ENCODE measurements at places on chromosomes 1 and 21.

- DNase-seq: no peak
Observed at GRCh38 chr1:204977318-204977717, 65.7 kb upstream of the CNTN2 start.

GRCh38 chr1:41427122-41427913, 57.2 kb downstream of the EDN2 start:
- DNase-seq: no peak

DNA sequence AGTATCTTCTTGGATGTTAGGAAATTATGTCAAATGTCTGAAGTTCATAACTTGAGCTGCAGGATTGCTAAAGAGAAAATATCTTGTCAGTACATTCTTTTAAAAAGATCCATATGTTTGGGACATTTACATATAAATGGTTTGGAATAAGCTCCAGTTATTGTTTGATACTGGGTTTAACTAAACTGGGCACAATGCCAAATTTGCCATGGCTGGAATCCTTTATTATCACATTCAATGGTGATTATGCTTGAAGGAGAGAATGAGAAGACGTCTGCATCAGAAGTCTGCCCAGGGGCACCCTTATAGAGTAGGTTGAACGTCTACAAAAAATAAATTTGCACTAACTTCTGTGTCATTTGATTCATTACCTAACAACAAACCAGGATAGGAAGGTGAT, 652.5 kb downstream of the AMY1C start:
- no peak for DNase-seq

- DNase-seq: no peak
Observed at GRCh38 chr1:31911994-31912780, 26.0 kb downstream of the PTP4A2 start.

DNA sequence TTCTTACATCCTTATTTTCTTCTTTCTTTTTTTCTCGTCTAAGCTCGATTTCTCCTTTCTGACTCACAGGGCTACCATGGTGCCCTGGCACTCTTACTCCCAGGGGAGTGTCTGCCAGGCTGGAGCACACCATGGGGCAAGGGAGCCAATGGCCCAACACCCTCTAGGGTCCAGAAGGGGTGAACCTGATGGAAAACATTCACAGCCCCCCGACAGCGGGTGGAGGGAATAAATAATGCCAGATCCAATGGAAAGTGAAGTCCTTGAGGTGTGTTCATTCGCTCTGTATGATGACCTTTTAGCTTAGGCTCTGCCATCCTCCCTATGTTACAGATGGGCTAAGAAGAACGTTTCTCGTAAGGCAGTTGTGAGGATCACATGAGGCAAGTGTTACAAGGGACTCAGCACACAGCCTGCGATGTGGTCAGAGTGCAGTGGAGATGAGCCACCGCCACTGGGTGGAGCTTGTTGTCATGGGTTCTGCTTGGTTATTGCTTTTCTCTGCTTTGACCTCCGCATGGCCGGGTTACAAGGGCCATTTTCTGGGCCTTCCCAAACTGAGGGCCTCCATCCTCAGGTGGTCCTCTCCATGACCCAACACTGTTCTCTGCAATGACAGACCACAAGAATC, 3.5 kb upstream of the FCMR start:
- DNase-seq: no peak

- no peak for DNase-seq
Observed at GRCh38 chr1:159083013-159083412, 6.4 kb upstream of the AIM2 start.

DNA sequence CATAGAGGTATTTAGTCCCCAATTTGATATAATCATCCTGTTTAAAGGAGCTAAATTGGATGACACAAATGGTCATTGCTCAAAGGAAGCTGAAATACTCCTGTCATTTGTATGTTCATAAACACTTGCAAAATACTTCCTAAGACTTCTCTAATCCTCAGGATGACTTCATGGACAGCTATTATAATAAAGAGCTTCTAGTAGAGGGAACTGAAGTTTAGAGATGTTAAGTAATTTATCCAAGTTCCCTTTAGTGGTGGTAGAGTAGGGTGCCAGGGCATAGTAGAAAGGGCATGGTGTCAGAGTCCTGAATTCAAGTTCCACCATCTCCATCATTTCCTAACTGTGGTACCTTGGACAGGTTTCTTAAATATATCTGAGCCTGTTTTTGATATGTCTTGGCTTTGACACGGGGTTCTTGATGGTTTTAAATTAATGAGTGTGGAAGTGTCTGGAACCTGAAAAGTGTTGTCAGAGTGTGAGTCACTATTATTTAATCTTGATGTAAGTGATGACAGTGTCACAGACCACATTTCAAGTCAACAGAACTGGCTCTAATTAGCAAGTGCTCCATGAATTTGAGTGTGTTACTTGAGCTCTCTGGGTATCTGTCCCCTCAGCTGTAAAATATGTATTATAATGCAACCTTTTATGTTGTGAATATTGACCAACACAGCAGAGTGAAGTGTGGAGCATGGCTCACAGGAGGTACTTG, 12.1 kb upstream of the GBP6 start:
- no peak for DNase-seq

- DNase-seq: no peak
Observed at GRCh38 chr1:77413541-77414335, 131.9 kb downstream of the AK5 start.

GRCh38 chr1:7929637-7930036, 11.0 kb downstream of the TNFRSF9 start:
- DNase-seq: no peak

- no peak for DNase-seq
Observed at GRCh38 chr1:210293171-210293607, 35.5 kb upstream of the HHAT start.
